ENCODE measurements at places on chromosomes 7 and 10. TPM values are rescaled to one million over a fixed set of nuclear protein-coding genes. Genes with fewer than 3 reads are reported as not detected.

DNA sequence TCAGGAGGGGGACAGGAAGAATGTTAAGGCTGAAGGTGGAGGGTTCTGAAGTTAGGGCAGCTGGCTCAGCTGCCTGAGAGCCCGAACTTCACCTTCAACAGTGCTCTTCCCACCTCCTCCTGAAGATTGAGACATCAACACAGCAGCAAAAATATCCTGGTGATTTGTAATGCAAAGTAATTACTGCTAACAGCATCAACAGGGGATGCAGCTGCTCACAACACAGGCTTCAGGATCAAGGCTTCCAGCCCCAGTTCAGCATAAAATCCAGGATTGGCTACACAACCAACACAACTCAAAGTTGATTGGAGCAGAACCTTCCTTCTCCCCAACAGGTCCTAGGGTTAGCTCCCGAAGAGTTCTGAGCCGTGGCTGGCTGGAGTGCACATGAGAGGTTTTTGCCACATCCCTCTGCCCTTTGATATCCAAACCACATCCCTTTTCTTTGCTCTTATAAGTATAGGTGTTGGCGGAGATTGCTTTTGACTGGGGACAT lies 242.4 kb downstream of the KIAA1217 start:
- DNase-seq, result no peak

DNA sequence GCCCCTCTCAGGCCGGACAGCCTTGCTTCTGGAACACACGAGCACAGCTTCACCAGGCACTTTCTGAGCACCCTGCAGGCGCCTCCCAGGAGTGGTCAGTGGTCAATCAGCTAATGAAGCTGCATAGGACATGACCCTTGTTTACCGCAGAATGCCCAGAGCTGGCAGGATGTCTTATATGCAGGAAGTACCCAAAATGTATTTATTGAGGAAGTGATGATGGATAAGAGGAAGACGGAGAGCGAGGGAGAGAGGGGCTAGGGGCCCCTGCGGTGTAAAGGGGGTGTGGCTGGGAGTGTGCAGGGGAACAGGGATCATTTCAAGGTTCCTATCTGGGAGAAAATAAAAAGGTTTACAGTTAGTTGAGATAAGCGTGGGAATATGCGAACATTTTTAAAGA lies 3.3 kb downstream of the CYP2E1 start:
- no peak for DNase-seq

GRCh38 chr7:116329686-116330503 lies 119.6 kb downstream of the TES start:
- DNase-seq, result no peak

PRLHR gene
- total RNA-seq, result not detected

CTAGE4 gene
- 8.0 TPM for total RNA-seq

DNA sequence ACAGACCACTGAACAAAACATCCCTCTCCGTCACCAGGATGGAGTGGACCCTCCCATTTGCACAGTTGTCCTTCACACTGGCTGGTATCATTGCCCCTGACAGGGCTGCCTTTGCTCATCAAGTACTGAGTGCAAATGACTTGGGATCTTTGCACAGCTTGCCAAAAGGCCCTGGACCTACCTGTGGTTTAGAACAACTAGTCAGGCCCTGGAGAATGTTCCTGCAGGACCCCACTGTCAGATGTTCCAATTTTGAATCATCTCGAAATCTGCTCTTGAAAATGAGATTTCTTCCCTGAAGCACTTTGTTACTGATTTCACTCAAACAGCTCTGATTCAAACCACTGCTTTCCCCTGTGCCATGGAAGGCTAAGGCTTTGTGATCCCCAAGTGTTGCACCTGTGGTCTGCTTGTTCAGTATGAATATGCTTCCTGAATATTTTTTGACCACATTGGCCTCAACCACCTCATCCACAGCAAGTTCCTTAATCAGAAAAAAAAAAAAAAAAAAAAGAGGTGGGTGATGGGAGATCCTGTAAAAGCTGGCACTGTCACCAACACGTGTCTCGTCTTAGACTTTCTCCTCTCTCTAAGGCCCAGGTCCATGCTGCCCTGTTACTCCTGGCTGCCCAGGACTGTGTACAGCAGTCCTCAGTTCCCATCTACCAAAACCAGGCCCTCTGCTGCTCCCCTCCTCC lies 2.7 kb upstream of the AOAH start:
- peak; percentile 14 for DNase-seq

GRCh38 chr7:98423043-98423442 lies 22.2 kb upstream of the BAIAP2L1 start:
- DNase-seq, result peak; percentile 9
